AG08395 (cell line): ENCODE measurements at places on chromosomes 16 and 17.

GRCh38 chr17:50918933-50919296, 52.8 kb upstream of the TOB1 start:
- DNase-seq: no peak

GRCh38 chr17:77392376-77393273, 251.9 kb downstream of the SEC14L1 start:
- no peak for DNase-seq

DNA sequence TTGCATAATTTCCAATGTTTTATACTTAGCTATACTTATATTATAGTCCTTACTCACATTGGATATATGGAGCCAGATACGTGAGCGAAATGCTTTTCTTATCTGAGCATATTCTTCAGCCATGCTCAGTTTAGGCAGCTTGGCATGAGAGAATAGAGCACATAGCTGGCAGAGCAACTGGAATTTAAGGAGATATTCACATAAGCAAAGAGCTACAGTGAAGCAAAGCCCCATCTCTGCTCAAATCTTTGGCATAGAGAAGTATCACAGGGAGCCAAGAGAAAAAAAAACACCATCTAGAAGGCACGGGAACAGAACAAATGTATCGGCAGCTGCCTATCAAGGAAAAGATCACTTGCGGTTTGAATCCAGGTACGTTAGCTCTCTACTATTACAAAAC, 734.2 kb upstream of the KIF2B start:
- no peak for DNase-seq

- DNase-seq: no peak
Measured at GRCh38 chr16:86432691-86433090, 77.6 kb upstream of the FOXF1 start.

DNA sequence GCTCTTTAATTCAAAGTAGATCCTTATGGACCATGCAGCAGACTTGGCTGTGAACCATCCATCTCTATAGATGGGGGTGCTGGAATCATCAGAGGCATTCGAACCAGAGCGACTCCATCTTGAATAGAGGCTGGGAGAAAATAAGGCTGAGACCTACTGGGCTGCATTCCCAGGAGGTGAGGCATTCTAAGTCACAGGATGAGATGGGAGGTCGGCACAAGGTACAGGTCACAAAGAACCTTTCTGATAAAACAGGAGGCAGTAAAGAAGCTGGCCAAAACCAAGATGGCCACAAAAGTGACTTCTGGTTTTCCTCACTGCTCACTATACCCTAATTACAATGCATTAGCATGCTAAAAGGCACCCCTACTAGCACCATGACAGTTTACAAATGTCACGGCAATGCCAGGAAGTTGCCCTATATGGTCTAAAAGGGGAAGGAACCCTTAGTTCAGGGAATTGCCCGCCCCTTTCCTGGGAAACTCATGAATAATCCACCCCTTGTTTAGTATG, 89.2 kb upstream of the BRD7 start:
- DNase-seq: no peak

DNA sequence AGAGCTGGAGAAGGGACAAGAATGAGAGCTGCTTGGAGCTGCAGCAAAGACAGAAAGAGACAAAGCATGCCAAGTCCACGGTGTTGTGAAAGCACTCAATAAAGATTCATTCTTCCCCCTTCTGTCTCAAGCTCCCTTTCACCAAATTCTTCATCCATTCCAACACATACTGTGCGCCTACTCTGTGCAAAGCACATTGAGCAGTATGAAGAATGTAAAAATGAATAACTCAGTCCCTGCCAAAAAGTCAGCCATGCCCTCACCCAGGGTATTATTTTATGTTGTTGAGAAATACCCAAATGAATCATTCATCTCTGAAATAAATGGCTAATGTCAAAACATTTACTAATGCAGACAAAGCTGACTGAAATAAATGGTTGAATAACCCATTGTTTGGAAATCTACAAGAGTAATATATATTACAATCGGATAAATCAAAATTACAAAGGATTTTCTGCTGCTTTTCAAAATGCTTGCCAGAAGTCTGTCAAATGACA, 282.9 kb upstream of the IRX5 start:
- no peak for DNase-seq

DNA sequence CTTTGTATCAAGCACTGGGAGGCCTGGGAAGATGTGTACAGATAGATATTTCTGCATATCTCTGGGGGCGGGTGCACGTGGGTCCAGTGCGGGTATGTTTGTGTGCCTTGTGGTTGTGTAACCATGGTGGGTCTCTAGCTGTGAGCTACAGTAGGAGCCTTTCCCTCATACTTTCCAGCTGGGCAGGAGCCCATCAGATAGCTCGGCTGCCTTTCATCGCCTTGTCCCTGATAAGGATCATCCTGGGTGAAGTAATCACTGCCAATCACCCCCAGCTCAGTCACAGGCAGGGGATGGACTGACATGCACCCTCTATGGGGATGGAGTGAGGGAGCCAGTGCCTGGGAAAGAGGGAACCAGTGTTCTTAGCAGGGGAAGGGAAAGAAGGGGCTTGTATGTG, 3.2 kb upstream of the SCRN2 start:
- no peak for DNase-seq

DNA sequence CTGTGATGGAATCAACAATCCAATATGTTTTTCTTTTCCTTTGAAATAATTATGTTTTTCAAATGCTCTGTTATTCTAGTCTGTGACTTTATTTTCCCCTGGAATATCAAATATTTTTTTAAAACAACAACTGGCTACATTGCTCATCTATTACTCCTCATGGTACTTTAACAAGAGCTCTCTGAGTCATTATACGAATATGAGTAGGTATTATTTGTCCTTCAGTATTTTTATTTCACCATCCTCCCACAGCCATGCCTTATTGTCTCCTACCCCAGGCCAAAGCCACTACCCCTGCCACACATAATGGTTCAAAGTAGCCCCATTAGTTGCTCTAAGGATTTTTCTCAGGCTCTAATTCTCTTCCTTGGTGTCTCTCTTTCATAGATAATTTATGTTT, 1572.3 kb downstream of the CDH8 start:
- no peak for DNase-seq

- no peak for DNase-seq
Measured at GRCh38 chr17:44467108-44467507, 36.1 kb downstream of the GPATCH8 start.

GRCh38 chr16:20866145-20866772, 33.9 kb downstream of the DCUN1D3 start:
- peak; percentile 84 for DNase-seq

GRCh38 chr16:11682655-11683096, 14.4 kb downstream of the SNN start:
- DNase-seq: peak; percentile 81

DNA sequence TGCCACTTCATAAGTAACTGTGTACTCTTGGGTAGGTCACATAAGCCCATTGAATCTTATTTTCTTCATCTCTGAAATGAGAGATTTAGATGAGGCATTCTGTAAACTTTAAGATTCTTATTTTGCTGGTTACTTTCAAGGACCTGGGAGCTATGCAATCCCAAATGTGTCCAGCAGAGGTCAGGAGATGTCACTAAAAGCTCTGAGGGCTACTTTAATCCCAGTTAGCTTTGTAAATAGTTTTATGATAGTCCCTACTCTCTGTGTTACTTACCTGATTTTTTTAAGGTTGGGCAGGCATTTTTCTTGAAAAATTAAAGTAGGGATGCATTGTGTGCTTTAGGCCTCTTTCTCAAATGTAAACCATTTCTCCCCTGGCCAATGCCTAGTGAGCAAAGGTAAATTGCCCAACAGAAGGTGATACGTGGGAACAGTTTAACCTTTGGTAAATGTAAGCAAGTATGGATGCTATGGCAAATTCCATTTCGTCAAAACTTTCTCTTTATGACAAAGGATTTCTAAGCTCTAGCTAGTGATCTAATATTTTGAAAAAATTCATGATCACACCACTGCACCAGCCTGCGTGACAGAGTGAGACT, 57.1 kb upstream of the WSB1 start:
- peak; percentile 68 for DNase-seq

- DNase-seq: no peak
Measured at GRCh38 chr16:59330019-59330670, 596.0 kb upstream of the GOT2 start.

DNA sequence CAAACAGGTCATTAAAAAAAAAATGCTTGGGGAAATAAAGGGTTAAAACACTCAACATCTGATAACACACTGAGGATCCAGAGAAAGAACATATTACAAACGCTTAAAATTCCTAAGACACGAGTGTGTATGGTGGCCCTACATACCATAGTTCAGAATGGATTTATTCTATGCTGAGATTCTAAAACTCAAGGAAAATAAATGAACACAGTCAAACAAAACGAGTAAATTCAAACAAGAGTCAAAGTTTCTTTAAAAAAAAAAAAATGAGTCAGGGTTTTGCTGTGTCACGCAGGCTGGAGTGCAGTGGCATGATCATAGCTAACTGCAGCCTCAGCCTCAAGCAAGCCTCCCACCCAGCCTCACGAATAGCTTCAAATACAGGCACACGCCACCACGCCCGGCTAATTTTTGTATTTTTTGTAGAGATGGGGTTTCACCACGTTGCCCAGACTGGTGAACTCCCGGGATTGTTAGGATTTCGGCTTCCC, 17.4 kb downstream of the CRK start:
- peak; percentile 34 for DNase-seq

DNA sequence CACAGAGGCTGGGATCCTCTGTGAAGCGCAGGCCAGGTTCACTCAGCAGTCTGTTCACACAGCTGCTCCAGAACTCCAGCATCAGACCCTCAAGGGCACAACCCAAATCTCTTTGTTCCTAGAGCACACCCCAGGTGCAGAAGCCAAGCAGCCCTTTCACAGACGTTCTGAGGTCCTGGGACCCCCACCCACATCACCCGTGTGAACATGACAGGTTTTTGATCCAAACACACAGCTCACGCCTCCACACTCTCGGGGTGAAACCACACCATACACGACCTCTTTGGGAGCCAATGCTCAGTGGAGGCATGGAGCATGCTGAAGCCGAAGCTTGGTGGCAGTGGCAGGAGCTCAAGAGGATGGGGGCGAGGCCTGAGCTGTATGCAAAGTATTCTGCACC, 97.4 kb downstream of the ZNF778 start:
- DNase-seq: no peak

DNA sequence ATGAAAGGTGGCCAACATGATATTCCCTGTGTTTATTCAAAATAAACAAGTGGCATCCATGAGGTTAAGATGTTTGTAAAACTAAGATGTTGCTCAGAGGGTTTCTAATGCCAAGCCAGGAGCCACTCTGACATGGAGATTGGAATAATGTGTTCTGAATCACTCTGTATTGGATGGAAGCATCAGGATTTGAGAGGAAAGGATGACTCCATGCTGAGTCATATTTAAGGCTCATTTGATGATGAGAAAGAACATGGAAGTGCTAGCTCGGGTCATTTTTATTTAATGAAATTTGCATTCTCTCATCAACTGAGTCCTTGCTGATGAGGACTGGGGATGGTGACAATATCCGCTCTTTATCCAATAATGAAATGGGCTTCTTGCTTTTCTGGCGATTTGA, 6.2 kb downstream of the VAT1L start:
- DNase-seq: peak; percentile 84

DNA sequence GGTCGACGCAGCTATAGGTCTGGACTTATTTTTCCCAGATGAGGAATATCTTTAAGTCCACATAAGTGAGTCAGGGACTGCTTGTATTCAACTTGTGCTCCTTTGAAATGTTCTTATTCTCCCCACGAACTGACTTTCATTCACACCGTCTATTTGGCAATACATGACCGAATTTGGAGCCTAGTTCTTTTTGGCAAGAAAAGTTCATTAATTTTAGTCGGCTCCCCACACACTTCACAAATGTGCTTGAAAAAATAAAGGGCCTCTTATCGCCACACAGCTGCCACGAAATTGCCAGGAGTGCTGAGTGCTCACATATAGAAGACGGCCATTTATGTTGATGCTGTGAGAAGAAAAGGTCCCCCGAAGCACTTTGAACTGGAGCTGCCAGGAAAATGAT, 152.6 kb downstream of the PRKCA start:
- no peak for DNase-seq

GRCh38 chr16:49348408-49349176, 25.0 kb upstream of the C16orf78 start:
- no peak for DNase-seq

- DNase-seq: peak; percentile 88
Measured at GRCh38 chr16:67268136-67268579, 11.2 kb upstream of the PLEKHG4 start.

DNA sequence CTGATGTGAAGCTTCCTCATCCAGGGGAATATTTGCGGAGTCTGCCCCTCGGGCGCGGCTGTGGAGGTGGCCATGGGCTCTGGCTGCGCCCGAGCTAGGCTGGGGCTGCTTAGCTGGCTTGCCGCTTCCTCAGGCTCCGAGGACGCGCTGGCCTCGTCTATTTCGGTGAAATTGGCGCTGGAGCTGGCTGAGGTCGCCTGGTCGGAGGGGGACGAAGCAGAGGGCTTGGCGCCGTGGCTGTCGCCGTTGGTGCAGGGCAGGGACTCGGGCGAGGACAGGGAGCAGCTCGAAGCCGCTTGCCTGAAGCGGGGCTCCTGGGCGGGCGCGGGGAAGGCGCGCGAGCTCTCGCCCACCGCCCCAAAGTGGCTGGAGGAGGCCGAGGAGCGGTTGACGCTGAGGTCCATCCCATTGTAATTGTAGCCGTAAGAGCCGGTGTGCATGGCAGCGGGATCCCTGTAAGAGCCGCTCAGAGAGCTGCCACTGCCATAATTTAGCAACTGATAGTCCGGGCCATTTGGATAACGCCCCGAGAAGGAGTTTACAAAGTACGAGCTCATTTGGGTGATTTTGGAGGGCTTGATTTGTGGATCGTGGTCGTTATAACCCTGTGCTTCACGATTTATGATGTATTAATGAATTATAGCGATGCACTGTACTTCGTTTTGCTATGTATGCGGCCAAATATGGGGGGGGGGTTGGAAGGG, at the start of gene HOXB5:
Gene HOXB5 (minus strand): TSS at position 654 of the 704 bp plus-strand sequence. CDS start 97 bp downstream, at position 557.
- DNase-seq: no peak
